ENCODE measurements at places on chromosomes 12 and 14. TPM values are rescaled to one million over a fixed set of nuclear protein-coding genes. Genes with fewer than 3 reads are reported as not detected.

DNA sequence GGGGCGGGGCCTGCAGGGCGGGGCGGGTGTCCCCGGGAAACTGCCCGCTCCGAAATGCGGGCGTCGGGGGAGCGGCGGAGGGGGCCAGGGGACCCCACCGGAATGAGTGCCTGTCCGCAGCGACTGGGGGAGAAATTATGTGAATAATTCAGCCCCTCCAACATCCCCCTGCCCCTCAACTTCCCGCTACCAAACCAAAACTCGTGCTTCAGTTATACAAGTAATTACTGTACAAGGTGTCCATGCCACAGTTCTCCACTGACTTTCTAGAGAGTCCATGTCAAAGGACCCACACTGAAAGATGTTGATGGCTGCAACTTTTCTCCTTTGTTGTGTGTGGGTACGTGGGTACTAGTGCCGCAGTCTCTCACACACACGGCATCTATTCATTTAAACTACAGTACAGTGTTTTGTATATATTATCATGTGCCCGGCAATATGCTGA is 414 bp upstream of the CDK17 start:
- H3K27ac ChIP-seq: no peak overlapping the region
- peaks cover 51% of the 10 kb centered on the region for H3K4me1 ChIP-seq
- H3K4me3 ChIP-seq: peak overlapping the region; percentile 74
- no peak for DNase-seq

- no peak overlapping the region for H3K4me3 ChIP-seq
- H3K27ac ChIP-seq: no peak overlapping the region
- H3K36me3 ChIP-seq: no peaks in the 10 kb centered on the region
Measured at GRCh38 chr14:31867570-31867969, 209.5 kb upstream of the ARHGAP5 start.

GRCh38 chr12:27524839-27525753 is 1.1 kb downstream of the PPFIBP1 start:
- peak overlapping the region; percentile 56 for H3K4me3 ChIP-seq
- peak; percentile 85 for DNase-seq
- no peak overlapping the region for H3K27ac ChIP-seq
- H3K27me3 ChIP-seq: peaks cover 12% of the 10 kb centered on the region
- no peaks in the 10 kb centered on the region for H3K36me3 ChIP-seq
- H3K4me1 ChIP-seq: peaks cover 40% of the 10 kb centered on the region

DNA sequence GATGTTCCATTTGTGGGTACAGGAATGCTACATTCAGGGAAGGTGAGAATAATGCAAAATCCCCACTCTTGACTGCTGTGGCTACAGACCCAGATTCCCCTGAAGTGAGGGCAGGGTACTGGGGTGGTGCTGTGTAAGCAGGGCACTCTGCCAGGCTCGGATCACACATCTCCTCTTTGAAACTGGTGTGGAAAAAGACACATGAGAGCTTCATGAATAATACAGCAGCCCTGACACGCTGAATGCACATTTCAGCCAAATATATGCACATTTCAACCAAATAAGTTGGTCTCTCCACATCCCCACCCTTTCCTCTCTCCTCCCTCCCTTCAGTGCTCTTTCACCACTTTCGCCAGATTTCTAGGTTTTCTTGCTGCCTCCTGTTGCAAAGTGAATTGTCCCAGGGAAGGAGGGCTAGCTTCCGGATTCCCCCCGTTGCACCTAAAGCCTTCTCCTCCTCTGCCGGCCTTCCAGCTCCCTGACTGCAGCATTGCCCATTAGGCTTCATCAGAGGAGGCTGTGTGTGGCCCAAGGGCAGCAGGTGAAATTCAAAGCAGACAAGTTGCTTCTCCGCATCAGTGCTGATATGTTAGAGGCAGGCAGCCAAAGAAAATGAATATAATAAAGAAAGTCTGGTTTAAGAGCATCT is 118.2 kb upstream of the TMCC3 start:
- H3K36me3 ChIP-seq: no peaks in the 10 kb centered on the region
- no peak overlapping the region for H3K27ac ChIP-seq
- H3K4me1 ChIP-seq: peaks cover 29% of the 10 kb centered on the region
- no peak for DNase-seq
- H3K4me3 ChIP-seq: no peak overlapping the region

DNA sequence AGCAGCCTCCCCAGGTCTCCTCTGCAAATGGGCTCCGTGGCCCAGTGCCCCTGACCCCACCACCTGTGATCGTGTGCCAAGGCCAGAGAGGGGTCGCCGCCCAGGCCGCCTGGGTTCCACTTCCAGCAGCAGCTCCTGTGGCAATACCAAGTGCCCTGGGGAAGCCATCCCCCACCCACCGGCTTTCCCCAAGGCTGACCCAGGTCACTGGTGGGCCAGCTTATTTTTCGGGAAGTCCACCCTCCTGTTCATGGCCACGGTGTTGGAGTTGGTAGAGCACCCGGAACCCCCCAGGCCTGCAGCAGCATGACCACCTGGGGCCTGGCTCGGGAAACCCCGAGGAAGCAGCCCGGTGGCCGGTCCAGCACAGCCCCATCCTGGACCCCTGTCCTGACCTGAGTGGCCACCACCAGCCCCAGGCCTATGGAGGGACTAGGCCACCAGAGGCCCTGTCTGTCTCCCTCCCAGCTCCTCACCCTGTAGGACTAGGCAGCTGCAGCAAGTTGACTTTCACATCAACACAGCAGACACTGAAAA is 40.8 kb upstream of the OASL start:
- H3K36me3 ChIP-seq: 0 out of 2 replicates have a peak, but pooled peaks cover 3% of the 10 kb centered on the region

Gene SPX
- 0.16 TPM for total RNA-seq

Gene COX8C
- total RNA-seq: not detected

Gene C14orf39
- total RNA-seq: 0.28 TPM

Gene GALNT4
- total RNA-seq: 3.0 TPM

GRCh38 chr12:88493636-88494035 is 86.6 kb downstream of the KITLG start:
- H3K4me3 ChIP-seq: no peak overlapping the region
- H3K27ac ChIP-seq: no peak overlapping the region

Gene A2ML1
- total RNA-seq: 6.0 TPM

GRCh38 chr12:97203408-97203807 is 259.2 kb upstream of the RMST start:
- H3K36me3 ChIP-seq: no peaks in the 10 kb centered on the region
- DNase-seq: no peak
- no peak overlapping the region for H3K4me3 ChIP-seq

GRCh38 chr12:48586361-48586760 is 16.5 kb upstream of the LALBA start:
- no peak for DNase-seq
- no peaks in the 10 kb centered on the region for H3K36me3 ChIP-seq
- no peaks in the 10 kb centered on the region for H3K4me1 ChIP-seq

Gene NTF3
- total RNA-seq: not detected

- no peak overlapping the region for H3K4me3 ChIP-seq
- peaks cover 47% of the 10 kb centered on the region for H3K4me1 ChIP-seq
- H3K27ac ChIP-seq: no peak overlapping the region
- H3K27me3 ChIP-seq: no peaks in the 10 kb centered on the region
- DNase-seq: peak; percentile 27
- no peaks in the 10 kb centered on the region for H3K36me3 ChIP-seq
Measured at GRCh38 chr12:57452181-57452936, 2.7 kb upstream of the INHBE start.

DNA sequence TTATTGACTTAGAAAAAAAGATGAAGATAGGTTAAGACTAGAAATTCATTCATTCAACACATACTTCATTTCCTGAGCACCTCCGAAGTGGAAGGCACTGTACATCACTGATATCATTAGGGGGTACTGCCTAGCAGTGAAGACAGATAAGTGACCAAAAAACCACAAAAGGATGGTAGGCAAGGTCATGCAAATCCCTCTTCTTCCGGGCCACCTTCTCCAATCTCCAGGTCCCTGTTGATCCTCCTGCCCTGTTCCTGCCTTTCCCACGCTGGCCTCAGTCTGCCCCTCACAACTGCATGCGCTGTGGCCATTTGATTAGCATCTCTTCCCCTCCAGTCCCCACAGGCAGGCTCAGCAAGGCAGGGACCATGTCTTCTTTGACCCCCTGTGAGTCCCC is 60.8 kb downstream of the SETD3 start:
- H3K4me3 ChIP-seq: no peak overlapping the region
- no peak for DNase-seq
- H3K27ac ChIP-seq: no peak overlapping the region
- no peaks in the 10 kb centered on the region for H3K27me3 ChIP-seq
- H3K4me1 ChIP-seq: peaks cover 54% of the 10 kb centered on the region

Gene RFX4
- total RNA-seq: 2.1 TPM

- H3K4me3 ChIP-seq: no peak overlapping the region
- H3K27ac ChIP-seq: no peak overlapping the region
- no peak for DNase-seq
- H3K36me3 ChIP-seq: no peaks in the 10 kb centered on the region
- no peaks in the 10 kb centered on the region for H3K4me1 ChIP-seq
Measured at GRCh38 chr12:118524446-118524845, 148.1 kb downstream of the SUDS3 start.

Gene IFNG-AS1
- total RNA-seq: not detected

DNA sequence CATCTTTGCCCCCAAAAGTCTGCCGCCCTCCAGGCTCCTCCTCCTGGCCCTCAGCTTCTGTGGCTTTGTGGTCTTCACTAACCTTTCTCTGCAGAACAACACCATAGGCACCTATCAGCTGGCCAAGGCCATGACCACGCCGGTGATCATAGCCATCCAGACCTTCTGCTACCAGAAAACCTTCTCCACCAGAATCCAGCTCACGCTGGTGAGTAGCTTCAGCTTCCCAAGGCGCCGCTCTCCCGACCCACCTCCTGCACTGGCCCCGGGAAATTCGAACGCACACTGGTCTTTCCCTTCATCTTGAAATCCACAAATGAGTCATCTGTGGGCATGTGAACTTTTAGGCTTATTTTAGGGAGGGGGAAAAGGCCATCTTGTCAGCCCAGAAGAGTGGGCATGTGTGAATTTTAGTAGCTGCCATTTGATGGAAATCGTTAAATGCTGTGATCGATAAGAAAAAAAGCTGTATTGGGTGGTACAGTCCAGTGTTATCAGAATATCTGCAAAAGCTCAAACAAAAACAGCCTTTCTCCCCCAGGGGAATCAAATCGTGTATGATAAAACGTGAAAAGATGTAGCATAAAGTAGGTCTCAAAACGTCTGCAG is 700 bp downstream of the SLC35E3 start:
- no peaks in the 10 kb centered on the region for H3K27me3 ChIP-seq
- H3K4me3 ChIP-seq: peak overlapping the region; percentile 88
- peak overlapping the region; percentile 58 for H3K27ac ChIP-seq
- peaks cover 8% of the 10 kb centered on the region for H3K4me1 ChIP-seq
- peak; percentile 49 for DNase-seq
- H3K36me3 ChIP-seq: peaks cover 12% of the 10 kb centered on the region

DNA sequence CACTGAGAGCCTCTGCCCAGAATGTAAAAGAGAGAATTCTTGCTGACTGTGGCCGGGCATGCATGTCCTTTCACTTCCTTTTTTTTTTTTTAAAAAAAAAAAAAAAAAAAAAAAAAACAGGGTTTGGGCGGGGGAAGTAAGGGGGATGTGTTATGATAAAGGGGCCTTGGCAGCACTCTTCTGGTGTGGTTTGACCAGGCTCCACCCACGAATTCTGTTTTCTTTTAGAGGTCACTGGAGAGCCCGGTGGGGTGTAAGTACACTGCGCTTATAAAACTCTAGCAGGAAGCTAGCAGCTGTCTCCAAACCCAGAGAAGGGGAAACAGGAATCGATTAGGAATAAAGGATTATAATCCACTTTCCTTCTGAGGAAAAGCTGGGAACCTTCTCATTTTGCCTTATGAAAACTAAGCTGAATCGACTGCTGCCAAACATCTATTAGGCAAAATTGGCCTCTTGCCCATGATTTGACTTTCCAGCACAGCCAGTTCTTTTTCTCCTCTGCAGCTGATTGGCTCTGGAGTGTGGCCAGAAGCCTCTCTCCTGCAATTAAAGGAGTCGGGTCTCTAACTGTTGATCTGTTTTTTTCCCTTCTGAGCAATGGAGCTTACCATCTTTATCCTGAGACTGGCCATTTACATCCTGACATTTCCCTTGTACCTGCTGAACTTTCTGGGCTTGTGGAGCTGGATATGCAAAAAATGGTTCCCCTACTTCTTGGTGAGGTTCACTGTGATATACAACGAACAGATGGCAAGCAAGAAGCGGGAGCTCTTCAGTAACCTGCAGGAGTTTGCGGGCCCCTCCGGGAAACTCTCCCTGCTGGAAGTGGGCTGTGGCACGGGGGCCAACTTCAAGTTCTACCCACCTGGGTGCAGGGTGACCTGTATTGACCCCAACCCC is 27.7 kb upstream of the HIGD1C start:
- no peaks in the 10 kb centered on the region for H3K27me3 ChIP-seq
- no peaks in the 10 kb centered on the region for H3K36me3 ChIP-seq
- H3K4me3 ChIP-seq: peak overlapping the region; percentile 63
- peak; percentile 66 for DNase-seq
- peak overlapping the region; percentile 91 for H3K27ac ChIP-seq

Gene FAM186B
- total RNA-seq: 0.38 TPM

Gene TMED8
- total RNA-seq: 14.4 TPM

- H3K4me3 ChIP-seq: no peak overlapping the region
- DNase-seq: peak; percentile 79
- no peak overlapping the region for H3K27ac ChIP-seq
Measured at GRCh38 chr12:43444940-43445564, 107.0 kb downstream of the ADAMTS20 start.

DNA sequence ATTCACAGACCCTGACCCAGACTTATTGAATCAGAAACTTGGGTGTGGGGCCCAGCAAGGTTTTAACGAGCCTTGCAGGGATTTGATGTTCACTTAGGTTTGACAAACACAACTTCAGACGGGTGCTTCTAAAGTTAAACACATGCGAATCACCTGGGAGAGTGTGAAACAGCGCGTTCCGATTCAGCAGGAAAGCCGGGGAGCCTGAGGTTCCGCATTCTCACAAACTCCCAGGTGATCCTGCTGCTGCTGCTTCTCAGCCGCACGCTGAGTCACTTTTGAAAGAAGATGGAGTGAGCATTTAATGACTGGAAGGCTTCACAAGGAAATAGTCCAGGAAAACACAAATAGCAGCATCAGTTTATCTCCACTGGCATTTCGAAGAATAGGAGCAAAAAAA is 44.2 kb upstream of the DDX11 start:
- DNase-seq: no peak
- H3K4me3 ChIP-seq: no peak overlapping the region
- no peaks in the 10 kb centered on the region for H3K4me1 ChIP-seq
- H3K27ac ChIP-seq: no peak overlapping the region
- no peaks in the 10 kb centered on the region for H3K27me3 ChIP-seq

GRCh38 chr14:100108840-100109593 is 43.8 kb downstream of the EVL start:
- H3K4me3 ChIP-seq: no peak overlapping the region
- DNase-seq: no peak
- no peak overlapping the region for H3K27ac ChIP-seq
- H3K4me1 ChIP-seq: peaks cover 4% of the 10 kb centered on the region
- no peaks in the 10 kb centered on the region for H3K27me3 ChIP-seq
